NCI-H774 (cell line): ENCODE measurements at places on chromosomes 5 and 9.

- DNase-seq = no peak
Observed at GRCh38 chr5:11252523-11252922, 491.5 kb upstream of the DAP start.

DNA sequence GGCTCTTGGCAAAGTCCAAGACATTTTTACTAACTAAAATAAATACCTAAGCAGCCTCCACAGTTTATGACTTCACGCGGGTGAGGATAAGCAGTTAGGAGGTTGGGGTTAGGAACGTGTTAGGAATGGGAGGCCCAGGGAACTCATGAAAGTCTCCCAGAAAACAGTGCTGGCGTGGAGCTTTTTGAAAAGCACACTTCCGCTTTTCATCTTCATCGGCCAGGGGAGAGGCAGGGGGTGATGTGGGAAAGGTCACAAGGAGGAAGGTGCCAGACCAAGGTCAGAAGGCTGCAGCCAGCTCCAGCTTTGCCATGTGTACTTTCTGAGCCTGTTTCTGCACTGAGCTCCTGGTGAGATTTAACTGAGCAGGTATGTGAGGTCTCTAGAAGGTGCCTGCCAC lies 149.0 kb downstream of the PHF2 start:
- no peak for DNase-seq

DNA sequence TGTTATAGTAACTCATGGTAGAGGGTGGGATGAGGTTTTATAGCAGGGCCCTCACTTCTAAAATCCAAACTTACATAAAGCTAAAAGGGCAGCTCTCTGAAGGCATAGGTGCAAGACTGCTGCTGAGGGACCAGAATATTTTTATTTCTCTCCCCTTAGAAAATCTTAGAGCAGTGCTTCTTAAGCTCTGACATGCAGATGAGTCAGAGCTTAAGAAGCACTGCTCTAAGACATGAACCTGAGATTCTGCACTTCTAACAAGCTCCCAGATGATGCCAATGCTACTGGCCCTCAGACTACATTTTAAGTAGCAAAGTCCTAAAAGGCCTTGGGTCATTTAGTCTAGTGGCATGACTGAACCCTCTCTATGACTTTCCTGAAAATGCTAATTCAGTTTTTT lies 97.6 kb upstream of the SPRY4 start:
- no peak for DNase-seq

DNA sequence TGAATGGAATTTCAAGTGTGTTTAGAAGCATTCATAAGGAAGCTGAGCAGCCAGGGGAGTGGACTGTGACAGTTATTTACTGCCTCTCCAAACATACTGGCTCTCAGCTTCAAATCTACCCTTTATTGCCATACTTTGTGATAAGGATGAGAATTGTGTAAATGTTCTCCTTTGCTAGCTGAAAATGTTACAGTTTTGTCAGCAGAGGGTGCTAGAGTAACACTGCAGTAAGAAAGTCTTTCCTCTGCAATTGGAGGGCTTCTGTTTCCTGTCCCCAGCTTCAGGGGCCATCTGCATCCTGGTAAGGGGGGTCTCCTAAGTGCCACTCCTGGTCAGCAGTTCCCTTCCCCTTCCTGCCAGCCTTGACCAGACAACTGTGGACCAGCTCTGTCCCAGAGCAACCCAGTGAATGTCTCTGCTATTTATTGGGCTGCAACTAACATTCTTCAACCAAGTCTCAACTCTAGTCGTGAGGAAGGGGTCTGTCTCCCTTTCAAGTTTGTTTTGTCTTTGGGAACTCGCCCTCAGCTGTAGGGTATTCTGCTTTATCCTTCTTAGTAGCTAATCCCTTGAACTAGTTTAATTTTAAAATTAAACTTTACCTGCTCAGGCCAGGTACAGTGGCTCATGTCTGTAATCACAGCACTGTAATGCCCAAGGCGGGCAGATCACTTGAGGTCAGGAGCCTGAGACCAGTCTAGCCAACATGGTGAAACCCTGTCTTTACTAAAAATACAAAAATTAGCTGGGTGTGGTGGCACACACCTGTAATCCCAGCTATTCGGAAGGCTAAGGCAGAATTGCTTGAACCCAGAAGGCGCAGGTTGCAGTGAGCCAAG lies 45.3 kb downstream of the RAPGEF6 start:
- peak; percentile 15 for DNase-seq

GRCh38 chr9:94772144-94772543 lies 45.6 kb downstream of the AOPEP start:
- DNase-seq = no peak

- no peak for DNase-seq
Observed at GRCh38 chr5:103358305-103358995, 99.9 kb downstream of the MACIR start.

- DNase-seq = no peak
Observed at GRCh38 chr5:172695232-172696054, 54.4 kb downstream of the NEURL1B start.

DNA sequence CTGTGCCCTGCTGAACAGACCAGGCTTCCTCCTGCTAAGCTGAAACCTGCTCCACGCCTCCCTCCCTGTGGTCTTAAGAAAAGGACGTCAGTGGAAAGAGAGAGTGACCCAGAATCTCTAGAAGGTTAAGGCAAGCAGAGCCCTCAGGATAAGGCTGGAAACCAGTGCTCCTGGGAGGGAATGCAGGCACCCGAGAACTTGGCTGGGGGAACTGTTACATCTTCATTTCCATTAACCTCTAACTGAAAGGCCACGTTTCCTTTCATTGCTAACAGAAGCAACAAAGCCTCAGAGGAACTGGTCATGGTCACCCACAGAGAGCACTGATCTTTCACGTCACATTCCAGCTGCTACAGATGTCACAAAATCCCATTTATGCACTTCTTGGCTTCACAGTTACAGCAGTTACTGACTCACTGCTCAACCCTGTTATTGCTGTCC lies 26.1 kb upstream of the AKNA start:
- DNase-seq = no peak

- no peak for DNase-seq
Observed at GRCh38 chr5:126384985-126385384, 38.2 kb upstream of the GRAMD2B start.

DNA sequence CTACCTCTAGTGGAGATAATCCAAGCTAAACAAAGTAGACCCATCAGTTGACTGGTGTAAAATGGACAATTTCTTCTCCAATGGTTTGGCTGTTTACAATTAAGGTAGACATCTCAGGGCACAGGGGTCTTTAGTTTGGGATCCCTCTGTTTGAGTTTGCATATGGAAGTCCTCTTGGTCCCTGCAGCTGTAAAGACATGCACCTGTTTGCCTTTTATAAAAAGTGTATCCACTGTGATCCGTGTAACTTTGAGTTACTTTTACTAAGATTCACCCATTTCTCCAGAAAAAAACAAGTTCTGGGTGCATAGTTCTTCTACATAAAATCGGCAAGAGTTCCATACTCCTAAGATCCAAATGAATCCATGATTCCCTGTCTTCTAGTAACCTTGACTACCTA lies 374.7 kb upstream of the ADAMTS16 start:
- no peak for DNase-seq

GRCh38 chr5:72065751-72066255 lies 41.5 kb upstream of the MAP1B start:
- peak; percentile 74 for DNase-seq

GRCh38 chr5:74685979-74686631 lies 1.1 kb downstream of the HEXB start:
- no peak for DNase-seq

DNA sequence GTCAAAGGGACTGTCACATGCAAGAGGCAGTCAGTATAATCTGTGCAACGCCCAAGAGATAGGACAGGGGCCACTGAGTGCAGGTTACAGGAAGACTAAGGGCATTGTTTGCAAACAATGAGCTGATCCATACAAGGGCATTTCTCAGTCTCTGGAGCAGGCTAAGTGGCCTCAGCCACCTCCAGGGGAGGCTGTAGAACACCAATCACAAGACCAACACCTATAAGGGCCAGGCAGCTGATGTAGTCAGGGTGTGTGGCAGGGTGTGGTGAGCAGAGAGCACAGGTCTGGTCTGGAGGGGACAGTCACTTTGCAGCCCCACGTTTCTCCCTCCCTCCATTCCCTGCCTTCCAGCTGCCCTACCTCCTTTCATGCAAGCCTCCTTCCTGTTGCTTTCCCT lies 83.2 kb upstream of the ADRA1B start:
- DNase-seq = no peak

GRCh38 chr5:160438316-160439204 lies 16.9 kb downstream of the PTTG1 start:
- DNase-seq = peak; percentile 55

GRCh38 chr9:118595719-118596305 lies 773.4 kb downstream of the BRINP1 start:
- peak; percentile 76 for DNase-seq

- DNase-seq = no peak
Observed at GRCh38 chr5:123882965-123883345, 371.0 kb downstream of the CSNK1G3 start.

DNA sequence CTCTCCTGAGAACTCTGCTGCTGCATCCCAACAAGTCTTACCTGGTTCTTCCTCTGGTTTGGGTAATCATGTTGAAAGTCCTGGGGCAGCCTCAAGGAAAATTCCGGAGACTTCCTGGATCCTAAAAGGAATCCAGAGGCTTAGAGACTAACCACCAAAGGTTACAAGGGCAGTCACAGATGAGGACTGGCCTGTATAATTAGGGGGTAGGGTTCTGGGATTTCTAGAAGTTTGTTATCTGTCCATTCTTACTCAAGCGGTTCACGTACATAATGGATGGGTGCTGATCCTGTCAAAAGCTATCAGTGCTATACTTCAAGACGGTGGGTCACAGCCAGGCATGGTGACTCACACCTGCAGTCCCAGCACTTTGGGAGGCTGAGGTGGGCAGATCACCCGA lies 51.4 kb upstream of the EPB41L4B start:
- no peak for DNase-seq

DNA sequence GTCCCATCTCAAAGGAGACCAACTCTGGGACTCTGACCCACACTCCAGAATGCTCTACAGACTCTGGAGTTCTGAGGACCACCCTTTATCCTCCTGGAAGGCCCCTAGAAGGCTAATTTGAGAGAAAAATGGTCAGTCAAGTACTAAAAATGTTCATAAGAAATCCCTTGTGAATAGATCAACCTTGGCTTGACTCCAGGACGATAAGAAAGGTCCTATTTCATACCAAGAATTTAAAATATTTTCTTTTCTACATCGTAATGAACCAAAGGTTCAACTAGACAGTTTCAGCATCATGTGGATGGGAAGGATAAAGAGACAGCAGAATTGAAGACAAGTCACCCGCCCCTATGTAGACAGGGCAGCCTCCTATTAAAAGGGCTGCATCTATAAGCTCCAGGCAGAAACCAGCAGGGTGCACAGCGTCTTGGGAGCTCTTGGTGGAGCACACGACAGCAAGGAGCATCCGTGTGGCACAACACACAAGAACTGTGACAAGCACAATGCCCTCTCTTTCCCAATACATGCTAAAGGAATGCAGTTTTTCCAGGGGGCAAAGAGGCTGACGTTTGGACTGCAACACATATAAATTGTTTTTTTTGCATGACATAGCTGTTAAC lies 38.3 kb downstream of the RASEF start:
- no peak for DNase-seq

DNA sequence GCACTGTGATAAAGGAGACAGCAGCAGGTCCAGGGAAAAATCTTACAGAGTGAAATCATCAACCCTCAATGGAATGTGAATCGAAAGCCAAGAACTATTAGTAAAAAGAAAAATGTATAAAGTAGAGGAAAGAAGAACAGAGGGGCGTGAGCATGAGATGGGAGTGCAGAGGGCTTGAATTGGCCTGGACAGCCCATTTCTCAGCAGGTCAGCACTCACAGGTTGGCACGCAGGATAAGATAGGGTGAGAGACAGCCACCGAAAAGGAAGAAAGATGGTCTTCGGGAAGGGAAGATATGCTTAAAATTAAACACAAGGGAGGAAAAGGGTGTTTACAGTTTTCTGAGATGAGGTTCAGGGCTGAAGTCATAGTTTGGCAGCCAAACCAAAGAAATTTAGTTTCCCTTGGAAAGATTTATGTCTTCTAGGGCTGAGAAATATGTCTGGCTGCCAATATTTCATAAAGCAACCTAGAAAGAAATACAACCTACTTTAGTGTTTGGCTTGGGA lies 524.7 kb downstream of the SPATA31D1 start:
- DNase-seq = no peak

GRCh38 chr5:171271798-171272197 lies 37.2 kb upstream of the TLX3 start:
- DNase-seq = no peak

DNA sequence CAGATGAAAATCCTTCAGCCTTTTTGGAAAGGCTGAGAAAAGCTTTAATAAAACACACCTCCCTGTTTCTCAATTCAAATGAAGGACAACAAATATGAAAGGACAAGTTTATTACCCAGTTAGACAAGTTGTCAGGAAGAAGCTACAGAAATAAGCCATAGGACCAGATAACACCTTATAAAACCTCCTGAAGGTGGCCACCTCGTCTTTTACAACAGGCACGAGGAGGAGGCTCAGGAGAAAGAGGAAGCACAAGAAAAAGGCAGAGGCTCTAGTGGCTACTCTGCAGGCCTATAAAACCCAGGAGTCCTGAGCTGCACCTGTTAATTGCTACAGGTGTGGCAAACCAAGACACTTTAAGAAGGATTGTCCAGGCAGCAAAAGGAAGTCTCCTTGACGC lies 352.1 kb upstream of the CDH18 start:
- DNase-seq = no peak

- no peak for DNase-seq
Observed at GRCh38 chr9:103997856-103998370, 96.2 kb upstream of the SMC2 start.

GRCh38 chr5:36355516-36355915 lies 53.8 kb upstream of the RANBP3L start:
- DNase-seq = no peak

GRCh38 chr9:16407617-16408016 lies 462.9 kb downstream of the BNC2 start:
- DNase-seq = no peak
